ENCODE measurements at places on chromosomes 2 and 18.

- no peak for DNase-seq
These were observed 17.9 kb upstream of the CAVIN2 start for GRCh38 chr2:191864628-191865374.

DNA sequence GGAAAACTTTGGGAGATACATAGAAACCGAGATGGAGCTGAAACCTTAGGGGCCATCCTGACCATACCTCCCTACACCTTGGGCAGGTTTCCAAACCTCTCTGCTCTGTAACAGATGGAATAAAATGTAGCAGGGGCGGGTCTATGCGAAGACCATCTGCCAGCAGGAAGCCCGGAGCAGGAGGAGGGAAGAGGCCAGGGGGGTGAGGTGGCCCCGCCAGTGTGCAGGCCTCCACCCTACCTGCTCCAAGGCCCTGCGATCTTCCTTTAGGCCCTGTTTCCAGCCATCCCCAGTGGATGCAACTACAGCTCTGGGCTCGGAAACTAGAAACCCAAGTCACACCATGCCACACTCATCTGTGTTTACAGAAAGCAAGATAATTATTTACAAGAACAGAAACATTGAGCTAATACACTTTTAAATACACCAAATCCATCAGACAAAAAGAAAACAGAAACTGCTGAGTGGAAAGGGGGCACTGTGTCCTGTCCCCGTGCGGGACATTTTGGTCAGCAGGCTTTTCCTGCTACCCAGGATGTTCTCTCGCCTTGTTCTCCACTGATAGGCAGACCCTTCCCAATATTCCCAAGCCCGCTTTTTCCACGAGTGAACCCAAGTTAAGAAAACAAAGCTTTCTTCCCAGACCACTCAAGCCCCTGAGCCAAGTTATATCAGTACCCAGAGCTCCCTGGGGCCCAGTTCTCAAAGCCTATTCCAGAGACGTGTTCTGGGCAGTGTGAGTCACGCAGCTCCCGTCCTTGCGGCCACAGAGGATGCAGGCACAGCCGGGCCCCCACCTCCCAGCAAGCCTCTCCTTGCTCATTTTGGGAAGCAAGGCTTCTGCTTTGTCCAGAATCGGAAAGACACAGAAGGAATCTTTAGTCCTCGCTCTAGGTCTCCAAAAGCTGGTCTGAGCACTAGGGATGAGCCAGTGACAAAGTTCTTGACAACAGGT, 17.3 kb downstream of the CIB4 start:
- DNase-seq, result no peak

- DNase-seq, result no peak
These were observed 52.2 kb downstream of the CUL3 start for GRCh38 chr2:224532931-224533330.

GRCh38 chr2:72263043-72263775, 115.5 kb upstream of the CYP26B1 start:
- DNase-seq, result no peak

DNA sequence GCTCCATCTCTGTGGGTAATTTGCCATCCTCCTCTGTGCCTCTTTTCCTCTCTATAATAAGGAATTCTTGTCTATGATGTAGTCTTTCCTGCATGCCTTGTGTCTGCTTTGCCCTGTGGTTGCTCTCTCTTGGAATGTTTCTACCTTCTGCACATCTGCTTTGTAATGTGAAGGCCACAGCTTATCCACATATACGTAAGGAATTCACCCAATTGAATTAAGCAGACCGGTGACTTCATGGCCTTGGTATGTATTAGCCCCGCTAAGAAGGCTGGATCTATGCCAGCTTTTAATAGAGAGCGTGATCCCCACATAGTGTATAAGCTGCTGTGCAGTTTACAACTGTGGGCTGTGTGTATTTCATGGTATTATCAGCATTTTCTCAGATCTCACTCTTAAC, 274.7 kb downstream of the RNF144A start:
- DNase-seq, result no peak

GRCh38 chr2:30777661-30778505, 29.4 kb downstream of the CAPN13 start:
- DNase-seq, result no peak

GRCh38 chr2:46471-47345, at the start of gene FAM110C:
FAM110C (minus strand) TSS chr2:46505; CDS start chr2:46385, 120 bp downstream.
- peak; percentile 24 for DNase-seq

- DNase-seq, result no peak
These were observed 59.4 kb upstream of the MSTN start for GRCh38 chr2:190121971-190122370.

DNA sequence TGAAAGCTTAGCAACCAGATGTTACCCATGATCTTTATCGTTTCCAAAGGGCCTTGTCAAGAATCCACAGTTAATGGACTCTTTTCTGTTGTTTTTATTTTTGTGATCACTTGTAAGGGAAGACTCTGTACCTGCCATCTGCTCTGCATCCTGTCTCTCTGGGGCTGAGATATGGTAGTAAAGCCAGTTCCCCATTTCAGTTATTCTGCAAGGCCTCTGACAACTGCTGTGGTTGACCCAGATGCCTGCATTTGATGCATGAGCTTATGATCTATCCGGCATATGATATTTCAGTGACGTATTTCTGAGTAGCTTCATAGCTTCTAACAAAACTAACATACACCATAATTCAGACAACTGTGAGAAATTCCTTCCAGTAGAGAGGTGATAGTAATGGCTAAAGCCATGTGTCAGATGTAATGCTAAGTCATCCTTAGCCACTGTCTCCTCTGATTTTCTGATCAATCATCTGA, 105.1 kb downstream of the TPO start:
- DNase-seq, result no peak

GRCh38 chr2:140711867-140712266, 1418.9 kb downstream of the LRP1B start:
- DNase-seq, result no peak

DNA sequence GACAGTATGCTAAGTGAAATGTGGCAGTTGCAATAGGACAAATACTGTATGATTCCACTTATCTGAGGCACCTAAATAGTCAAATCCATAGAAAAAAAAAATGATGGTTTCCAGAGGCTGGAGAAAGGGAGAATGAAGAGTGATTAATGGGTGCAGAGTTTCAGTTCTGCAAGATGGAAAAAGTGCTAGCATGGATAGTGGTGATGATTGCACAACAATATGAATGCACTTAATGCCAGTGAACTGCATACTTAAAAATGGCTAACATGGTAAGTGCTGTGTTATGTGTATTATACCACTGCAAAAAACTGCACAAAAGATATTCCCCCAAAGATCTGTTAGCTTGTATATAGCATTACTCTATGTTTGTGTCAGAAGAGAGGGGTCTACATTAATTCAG, 185.4 kb downstream of the INHBB start:
- no peak for DNase-seq

GRCh38 chr2:180056367-180057118, 49.4 kb upstream of the CWC22 start:
- no peak for DNase-seq

DNA sequence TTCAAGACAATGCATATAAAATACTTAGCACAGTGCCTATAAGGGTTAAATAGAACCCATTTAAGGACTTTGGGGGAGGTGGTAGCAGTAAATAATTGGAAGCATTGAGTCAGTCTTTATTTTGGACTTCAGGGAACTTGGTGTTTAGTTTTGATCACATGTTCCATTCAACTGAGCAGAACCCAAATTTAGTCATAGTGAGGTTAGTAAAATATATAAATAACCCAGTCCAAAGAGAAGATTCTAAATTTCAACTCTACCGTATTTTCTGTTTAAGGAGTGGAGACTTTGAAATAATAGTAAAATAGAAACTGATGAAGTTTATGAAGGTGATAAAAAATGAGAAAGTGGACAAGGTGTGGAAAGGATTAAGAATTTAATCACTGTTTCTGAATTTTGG, 19.7 kb downstream of the TWSG1 start:
- no peak for DNase-seq

DNA sequence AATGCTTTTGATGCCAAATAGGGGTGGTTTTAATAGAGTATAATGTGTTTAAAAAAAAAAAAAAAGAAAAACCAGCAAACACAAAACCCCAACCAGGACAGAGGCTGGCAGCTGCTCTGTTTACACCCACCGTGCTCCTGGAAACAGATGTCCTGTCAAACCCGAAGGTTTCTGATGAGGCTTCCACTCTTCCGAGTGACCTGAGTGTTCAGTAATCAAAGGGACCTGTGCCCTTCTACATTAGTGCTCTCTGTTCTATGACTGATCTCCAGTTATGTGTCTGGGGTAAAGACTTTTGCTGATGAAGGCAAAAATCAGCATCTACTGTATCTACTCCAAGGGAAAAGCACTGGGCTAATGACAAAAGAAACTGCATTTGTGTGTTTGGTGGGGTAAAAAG, 3.5 kb upstream of the KLHL29 start:
- no peak for DNase-seq

DNA sequence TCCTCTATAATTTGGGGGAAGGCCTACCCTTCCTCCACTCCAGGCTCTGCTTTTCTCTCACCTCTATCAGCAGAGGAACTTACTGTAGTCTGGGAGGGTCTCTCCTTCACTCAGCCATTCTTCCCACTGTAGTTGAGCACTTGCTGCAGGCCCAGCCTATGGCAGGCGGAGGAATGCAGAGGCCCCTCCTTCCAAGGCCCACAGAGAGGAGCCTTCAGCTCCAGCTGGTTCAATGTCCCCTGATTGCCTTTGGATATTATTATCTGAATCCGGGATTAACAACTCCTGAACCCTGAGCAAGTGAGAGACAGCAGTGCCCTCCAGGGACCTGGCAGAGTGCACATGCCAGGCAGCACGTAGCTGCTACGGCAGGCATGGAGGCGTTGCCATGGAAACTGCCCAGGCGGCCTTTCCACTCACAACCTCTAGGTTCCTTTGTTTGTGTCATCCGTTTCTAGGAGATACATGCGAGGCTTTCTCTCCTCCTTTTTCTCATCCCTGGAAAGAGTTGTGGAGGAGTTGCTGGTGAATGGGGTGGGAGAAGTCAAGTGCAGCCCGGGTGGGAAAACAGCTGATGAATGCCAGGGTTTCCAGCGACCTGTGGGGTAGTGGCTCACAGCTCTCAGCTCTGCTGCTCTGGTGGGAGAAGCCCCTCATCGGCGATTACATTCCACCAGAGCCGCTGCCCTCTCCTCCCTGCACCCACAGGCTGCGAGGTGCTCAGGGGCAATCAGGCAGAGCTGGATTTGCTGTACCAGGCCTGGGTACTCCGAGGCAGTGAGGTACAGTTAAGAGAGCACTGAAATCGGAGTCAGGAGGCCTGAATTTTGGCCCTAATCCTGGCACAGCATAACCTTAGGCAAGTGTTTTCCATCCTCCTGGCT, 55.3 kb upstream of the HK2 start:
- no peak for DNase-seq

- no peak for DNase-seq
These were observed 489.2 kb downstream of the SATB2 start for GRCh38 chr2:198968545-198968944.

GRCh38 chr2:109422071-109422757, 191.6 kb downstream of the SEPTIN10 start:
- DNase-seq, result no peak

GRCh38 chr2:236592821-236593220, 23.2 kb downstream of the ACKR3 start:
- no peak for DNase-seq

DNA sequence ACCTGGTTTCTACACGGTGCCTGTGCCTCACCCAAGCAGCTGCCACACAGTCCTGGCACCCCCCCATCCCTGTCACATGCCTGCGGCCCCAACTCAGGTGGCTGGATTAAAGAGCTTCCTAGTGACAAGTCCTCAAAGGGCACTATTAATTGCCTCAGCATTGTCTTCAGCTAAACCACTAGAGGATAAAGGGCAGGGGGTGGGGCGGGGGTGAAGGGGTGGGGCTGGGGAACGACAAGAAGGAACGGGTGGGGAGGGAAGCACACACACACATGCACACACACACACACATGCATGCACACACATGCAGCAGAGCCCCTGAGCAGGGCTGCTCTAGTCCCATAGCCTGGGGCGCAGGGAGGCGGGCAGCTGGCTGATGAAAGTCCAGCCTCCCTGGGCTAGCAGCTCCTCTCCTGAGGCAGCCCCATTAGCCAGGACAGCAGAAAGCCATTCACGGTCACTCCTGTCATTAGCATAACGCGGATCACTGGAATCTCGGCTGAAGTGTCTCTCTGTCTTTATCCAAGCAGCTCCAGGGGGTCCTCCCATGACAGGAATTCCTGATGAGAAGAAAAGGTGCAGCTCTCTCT, 7.4 kb upstream of the TEX261 start:
- no peak for DNase-seq

DNA sequence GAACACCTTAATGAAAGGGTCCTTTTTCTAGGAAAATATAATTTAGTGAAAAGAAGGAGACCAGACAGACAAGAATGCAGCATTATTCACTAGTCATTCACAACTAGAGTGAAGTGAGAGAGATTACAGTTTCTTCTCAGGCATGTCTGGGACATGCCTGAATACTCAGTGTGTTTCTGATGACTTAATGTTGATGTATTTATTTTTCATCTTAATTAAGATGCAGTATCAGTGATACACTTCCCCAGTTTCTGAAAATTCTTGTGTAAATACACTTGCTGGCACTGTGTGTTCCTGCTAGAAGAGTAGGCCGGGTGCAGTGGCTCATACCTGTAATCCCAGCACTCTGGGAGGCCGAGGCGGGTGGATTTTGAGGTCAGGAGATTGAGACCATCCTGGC, 143.6 kb downstream of the MYO3B start:
- no peak for DNase-seq

DNA sequence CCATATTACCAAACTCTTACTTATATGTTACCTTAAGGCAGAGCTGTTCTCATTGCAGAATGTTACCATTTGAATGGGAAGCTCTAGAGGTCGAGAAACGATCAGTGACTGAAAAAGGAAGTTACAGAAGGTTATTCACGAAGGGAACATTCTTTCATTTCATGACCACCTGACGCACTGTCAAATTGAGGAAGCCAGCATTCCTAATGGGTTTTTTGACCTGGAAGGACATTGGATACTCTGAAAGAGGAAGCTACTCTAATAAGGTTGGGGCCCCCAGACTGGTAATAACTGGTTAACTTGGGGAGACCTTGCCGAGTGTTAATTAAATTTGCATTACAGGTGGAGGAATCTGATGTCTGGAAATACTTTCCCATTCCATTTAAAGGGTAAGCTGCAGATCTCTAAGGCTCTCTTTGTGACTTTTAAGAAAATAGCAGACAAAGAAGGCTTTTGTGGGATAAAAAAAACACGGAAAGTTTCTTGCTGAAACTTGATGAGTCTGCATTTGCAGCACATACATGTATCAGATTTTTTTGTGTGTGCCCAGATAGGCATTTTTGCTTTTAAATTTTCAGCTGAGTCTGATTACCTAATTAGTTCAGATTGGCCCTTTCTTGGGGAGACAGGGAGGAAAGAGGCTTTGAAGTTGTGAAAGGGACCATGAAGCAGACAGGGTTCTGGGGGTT, 137.1 kb downstream of the LTBP1 start:
- DNase-seq, result no peak

- no peak for DNase-seq
These were observed 100.2 kb upstream of the CDC42EP3 start for GRCh38 chr2:37771600-37772088.

DNA sequence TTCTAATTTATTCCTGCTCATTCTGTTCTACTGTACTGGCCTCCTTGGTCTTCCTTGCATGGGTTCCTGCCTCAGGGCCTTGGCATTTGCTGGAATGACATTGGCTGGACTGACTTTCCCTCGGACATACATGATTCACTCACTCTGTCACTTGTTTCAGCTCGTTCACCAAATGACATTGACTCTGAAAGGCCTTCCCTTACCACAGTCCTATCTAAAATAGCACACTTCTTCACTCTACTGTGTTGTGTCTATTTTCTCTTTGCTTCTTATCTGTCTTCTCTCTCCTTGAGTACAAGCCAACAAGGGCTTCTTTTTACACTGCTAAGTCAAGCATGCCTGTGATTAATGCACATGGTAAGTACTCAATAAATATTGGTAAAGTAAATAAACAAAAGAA, 65.6 kb downstream of the SCG2 start:
- no peak for DNase-seq

- peak; percentile 19 for DNase-seq
These were observed 60.3 kb upstream of the AGPS start for GRCh38 chr2:177332026-177332991.
